Nephron progenitor cell (in vitro differentiated cells): ENCODE measurements at places on chromosomes 6 and 20.

DNA sequence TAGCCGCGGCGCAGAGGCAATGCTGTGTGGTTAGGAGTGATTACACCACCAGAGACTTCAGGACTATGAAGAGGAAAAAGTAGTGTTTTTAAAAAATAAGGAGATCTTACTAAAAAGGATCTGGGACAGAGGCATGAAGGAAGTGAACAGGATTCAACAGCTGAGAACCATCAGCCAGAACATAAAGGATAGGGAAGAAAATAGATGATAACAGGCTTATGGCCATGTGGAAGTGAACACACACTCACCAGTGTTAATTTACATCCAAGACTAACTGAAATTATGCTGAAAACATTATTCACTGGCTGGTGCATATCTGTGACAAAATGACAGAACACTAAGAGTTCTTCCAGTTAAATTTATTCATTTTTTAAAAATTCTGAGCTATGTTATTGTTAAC is 47.5 kb upstream of the BCLAF1 start:
- H3K4me1 ChIP-seq = peaks cover 12% of the 10 kb centered on the region
- H3K36me3 ChIP-seq = no peaks in the 10 kb centered on the region
- H3K27me3 ChIP-seq = peaks cover 10% of the 10 kb centered on the region

DNA sequence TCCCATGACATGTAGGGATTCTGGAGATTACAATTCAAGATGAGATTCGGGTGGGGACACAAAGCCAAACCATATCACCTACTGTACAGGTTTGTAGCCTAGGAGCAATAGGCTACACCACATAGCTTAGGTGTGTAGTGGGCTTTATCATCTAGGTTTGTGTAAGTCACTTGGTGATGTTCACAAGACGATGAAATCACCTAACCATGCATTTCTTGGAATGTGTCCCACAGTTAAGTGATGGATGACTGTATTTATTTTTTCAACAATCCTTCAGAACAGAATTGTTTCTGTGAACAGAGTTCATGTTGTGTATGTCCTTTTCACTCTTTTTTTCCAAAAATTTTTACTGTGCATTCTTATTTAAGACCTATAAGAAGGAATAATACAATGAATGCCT is 76.1 kb downstream of the DTD1 start:
- H3K36me3 ChIP-seq = no peaks in the 10 kb centered on the region
- no peak overlapping the region for H3K27ac ChIP-seq
- H3K4me3 ChIP-seq = no peak overlapping the region

GRCh38 chr6:7568021-7568420 is 22.0 kb upstream of the SNRNP48 start:
- peaks cover 95% of the 10 kb centered on the region for H3K36me3 ChIP-seq
- DNase-seq = no peak
- H3K27me3 ChIP-seq = no peaks in the 10 kb centered on the region
- no peak overlapping the region for H3K4me3 ChIP-seq
- H3K27ac ChIP-seq = no peak overlapping the region

DNA sequence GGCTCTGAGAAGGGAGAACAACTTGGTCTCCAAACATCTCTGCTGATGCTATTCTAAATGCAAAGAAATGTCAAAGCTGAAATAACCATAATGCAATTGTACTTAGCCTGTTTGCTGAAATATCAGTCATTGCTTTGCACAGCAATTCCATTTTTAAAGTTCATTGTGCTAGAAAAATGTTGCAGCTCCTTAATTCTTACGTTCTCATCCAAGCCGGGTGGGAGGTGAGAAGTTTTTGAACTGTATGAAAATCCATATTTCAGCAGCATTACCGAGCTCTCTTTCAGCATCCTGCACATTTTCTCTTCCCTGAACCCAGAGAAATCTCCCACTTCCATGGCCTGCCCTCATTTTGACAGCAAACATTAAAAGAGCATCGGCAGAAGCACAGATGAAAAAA is 630.0 kb downstream of the PTPRT start:
- no peak for DNase-seq
- no peaks in the 10 kb centered on the region for H3K36me3 ChIP-seq
- no peak overlapping the region for H3K27ac ChIP-seq

- H3K36me3 ChIP-seq = no peaks in the 10 kb centered on the region
- H3K4me3 ChIP-seq = no peak overlapping the region
- no peaks in the 10 kb centered on the region for H3K27me3 ChIP-seq
- no peak overlapping the region for H3K27ac ChIP-seq
- no peak for DNase-seq
Measured at GRCh38 chr6:51265426-51265825, 446.8 kb downstream of the TFAP2B start.

DNA sequence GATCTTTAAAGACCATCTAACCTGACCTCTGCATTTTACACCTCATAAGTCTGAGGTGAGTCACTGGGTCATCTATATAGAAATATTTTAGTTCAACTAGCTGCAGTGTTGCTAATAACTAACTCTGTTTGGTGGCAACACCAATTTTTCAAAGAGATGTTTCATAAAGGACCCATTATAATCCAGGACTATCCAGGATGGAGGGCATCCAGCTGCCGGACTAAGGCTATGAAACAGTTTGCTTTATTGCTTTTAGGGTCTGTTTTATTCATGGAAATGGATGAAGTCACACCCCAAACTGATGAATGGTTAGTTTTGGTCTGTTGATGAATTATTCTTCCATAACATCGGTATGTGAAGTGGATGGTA is 204.2 kb upstream of the GMDS start:
- H3K4me1 ChIP-seq = peaks cover 30% of the 10 kb centered on the region
- peaks cover 20% of the 10 kb centered on the region for H3K27me3 ChIP-seq
- H3K36me3 ChIP-seq = peaks cover 3% of the 10 kb centered on the region
- peak overlapping the region; percentile 81 for H3K4me3 ChIP-seq

DNA sequence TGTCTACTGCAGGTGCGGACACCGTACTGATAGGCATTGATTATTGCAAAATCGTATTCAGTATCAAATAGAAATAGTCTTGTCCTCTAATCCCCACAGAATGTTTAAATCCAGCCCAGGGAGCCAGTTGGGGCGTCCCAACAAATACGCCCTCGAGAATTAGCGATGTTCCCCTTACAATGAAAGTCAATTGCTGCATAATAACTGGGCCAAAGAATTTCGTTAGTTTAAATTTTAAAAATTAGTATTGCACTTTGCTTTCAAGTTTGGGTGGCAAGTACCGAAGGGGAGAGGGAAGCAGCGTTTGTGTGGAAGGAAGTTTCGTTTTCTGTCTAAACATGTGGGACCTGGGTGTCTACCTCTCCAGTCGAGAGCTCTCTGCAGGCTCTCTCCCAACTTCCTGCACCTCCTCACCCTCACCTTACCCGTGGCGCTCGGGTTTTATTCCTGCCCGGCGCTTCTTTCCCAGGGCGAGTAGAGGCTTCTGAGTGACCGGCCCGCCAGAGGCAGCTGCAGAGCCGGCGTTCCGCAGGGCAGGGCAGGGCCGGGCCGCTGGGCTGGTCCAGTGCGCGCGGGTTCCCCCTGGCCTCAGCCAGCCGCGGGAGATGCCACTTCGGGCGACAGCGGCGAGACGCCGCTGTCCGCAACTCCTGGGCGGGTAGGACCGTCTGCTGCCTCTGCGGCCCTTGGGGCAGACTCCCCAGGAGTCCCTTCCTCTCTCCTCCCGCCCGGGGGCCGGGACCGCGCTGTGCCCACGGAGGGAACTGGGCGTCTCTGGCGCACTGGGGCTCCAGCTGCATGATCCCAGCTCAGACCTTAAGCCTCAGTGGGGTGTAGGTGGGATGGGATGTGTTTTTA is 862 bp upstream of the TFAP2C start:
- H3K27me3 ChIP-seq = peaks cover 98% of the 10 kb centered on the region
- H3K27ac ChIP-seq = no peak overlapping the region
- no peaks in the 10 kb centered on the region for H3K36me3 ChIP-seq
- peak; percentile 62 for DNase-seq
- H3K4me3 ChIP-seq = peak overlapping the region; percentile 75
